Stimulated activated CD4-positive, alpha-beta T cell treated with anti-CD3 and anti-CD28 coated beads, TNF-alpha, amount 100 ng/mL, for 4 hours (primary cell): ENCODE measurements at places on chromosomes 12 and 14.

DNA sequence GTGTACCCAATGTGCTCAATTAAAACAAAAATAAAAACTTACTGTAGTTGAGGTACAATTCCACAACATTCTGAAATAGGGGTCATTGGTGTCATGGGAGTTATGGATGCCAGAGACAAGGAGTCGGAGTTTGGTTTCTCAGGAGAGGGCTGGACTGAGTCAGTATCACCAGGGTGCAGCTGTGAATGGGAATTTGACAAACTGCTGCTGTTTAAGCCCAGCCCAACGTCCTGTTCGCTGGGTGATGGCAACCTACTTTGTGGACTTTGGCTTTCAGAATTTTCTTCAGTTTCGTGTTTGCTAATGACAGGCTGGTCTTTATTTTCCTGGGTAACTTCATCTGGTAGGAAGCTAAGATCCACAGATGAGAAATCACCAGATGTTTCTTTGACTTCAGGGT is 3.9 kb downstream of the TBPL2 start:
- no peak for DNase-seq

GRCh38 chr14:46197856-46198255 is 453.7 kb downstream of the RPL10L start:
- no peak for DNase-seq

GRCh38 chr12:61810486-61810885 is 449.7 kb upstream of the USP15 start:
- no peak for DNase-seq

- no peak for DNase-seq
These were observed 71.7 kb downstream of the NOVA1 start for GRCh38 chr14:26526137-26526536.

GRCh38 chr12:105888696-105889095 is 250.1 kb downstream of the NUAK1 start:
- no peak for DNase-seq

GRCh38 chr12:112322441-112322840 is 59.8 kb downstream of the HECTD4 start:
- DNase-seq: no peak

DNA sequence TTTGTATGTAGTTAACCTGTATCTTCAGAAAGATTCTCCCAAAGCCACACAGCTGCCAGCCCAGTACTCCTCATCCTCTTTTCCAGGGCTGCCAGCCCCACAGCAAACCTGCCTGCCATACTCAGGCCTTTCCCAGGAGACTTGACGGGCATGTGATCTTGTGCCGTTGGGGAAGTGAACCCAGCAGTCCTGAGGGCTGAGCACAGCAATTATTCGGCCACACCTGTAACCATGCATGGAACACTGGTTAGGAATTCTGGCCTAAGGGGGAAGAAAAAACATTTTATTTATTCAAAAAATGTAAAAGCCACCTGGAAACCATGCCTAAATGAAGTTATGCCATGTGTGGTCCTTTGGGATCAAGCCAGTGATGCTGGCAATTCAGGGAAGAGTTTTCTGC is 145.3 kb downstream of the GRIN2B start:
- DNase-seq: no peak

- no peak for DNase-seq
These were observed 6.9 kb upstream of the PDE3A start for GRCh38 chr12:20361416-20361815.

- DNase-seq: no peak
These were observed 58.9 kb downstream of the SLC25A47 start for GRCh38 chr14:100382106-100382455.

DNA sequence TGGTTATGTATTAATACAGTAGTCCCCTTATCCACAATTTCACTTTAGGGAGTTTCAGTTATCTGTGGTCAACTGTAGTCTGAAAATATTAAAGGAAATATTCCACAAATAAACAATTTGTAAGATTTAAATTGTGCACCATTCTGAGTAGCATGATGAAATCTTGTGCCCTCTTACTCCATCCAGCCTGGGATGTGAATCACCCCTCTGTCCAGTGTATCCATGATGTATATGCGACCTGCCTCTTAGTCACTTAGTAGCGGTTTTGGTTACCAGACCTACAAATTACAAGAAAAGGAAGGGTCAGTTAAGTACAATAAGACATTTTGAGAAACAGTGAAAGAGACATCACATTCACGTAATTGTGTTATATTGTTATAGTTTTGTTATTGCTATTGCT is 39.9 kb upstream of the MDGA2 start:
- no peak for DNase-seq

GRCh38 chr14:76514213-76514998 is 138.5 kb downstream of the ESRRB start:
- DNase-seq: no peak

GRCh38 chr12:15782667-15783066 is 6.5 kb downstream of the EPS8 start:
- DNase-seq: no peak

GRCh38 chr12:10697156-10697555 is 23.3 kb upstream of the STYK1 start:
- no peak for DNase-seq

DNA sequence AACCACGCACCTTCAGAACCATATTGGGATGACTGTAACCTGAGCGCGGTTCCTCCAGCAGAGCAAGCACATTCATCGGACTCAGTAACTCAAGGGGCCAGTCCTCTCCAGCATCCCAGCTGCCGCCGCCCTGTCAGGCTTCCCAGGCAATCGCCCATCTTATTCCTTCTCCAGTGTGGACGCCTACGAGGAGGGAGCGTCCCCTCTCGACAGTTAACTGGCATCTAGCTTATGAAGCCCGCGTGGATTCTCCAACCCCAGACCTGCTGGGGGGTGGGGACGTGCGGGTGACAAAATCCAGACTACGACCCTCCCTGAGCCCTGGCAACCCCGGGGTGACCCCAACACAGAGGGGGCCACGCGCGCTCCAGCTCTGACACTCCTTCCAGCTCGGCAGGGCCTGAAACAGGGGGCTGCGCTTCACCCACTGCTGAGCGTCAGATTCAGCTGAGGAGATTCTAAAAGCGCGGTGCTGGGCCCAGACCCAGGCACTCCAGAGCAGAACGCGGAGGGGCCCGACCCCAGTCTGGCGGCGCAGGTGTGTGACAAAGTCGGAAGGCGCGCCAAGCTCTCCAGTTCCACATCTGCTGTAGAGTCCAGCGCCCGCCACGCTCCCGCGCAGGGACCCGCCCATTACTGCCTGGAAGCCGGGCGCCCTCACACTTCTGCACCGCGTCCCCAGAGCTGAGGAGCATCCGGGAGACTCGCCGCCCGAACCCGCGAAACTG is 43.9 kb upstream of the ESR2 start:
- DNase-seq: peak; percentile 2

- no peak for DNase-seq
These were observed 83.7 kb downstream of the TNFAIP2 start for GRCh38 chr14:103206836-103207387.

DNA sequence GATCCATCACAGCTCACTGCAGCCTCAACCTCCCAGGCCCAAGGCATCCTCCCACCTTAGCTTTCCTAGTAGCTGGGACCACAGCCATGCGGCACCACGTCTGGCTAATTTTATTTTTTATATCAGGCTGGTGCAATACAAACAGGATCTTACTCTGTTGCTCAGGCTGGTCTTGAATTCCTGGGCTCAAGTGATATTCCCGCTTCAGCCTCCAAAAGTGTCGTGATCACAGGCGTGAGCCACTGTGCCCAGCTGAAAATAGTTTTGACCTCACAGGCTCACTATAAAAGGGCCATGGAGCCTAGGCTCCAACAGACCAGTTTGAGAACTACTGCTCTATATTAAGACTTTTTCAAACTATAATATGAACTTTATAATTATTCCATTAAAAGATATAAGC is 37.3 kb downstream of the SNX6 start:
- no peak for DNase-seq
